NCI-H526 (cell line): ENCODE measurements at places on chromosomes 13 and 19.

GRCh38 chr13:33582121-33582520 lies 235.8 kb upstream of the RFC3 start:
- DNase-seq: no peak

GRCh38 chr13:59259165-59260000 lies 904.3 kb downstream of the DIAPH3 start:
- DNase-seq: peak; percentile 66

GRCh38 chr13:37529751-37530385 lies 68.7 kb downstream of the POSTN start:
- DNase-seq: no peak

DNA sequence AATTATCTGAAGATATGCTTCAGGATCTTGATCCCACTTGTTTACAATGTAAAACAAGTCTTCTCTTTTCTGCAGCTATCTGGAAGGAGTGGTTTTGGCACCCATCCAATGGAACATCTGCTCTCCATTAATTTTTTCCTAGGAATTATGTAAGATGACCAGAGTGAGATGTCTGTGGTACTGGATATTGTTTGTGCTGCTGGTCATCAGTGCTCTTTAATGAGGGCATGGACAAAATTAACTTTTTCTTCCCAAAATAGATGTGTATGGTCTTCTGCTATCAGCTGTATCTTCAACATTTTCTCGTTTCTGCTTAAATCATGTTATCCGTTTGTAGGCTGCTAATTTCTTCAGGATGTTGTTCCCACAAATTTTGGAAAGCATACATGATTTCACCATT lies 415.4 kb upstream of the KLHL1 start:
- no peak for DNase-seq

DNA sequence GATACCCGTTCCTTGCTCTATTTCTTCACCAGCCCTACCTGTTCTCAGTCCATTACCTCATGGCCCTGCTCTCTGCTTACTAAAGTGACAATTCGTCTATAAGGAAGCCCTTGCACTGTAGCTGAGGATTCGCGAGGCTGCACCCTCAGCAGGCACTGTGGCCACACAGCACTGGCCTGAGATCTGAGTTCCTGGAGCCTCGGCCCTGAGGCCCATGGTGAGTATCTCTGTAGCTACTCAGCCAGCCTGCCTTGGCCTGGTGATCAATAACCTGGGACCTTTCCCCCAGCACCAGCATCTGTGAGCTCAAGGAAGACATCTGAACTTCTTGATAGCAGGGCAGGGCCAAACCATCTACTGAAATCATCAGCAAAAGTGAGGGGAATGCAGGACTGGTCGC lies 90.7 kb downstream of the RGCC start:
- DNase-seq: no peak

- DNase-seq: no peak
Observed at GRCh38 chr13:21541980-21542379, 62.0 kb downstream of the MICU2 start.

GRCh38 chr13:75895168-75895567 lies 259.0 kb downstream of the LMO7 start:
- DNase-seq: no peak
